ENCODE measurements at places on chromosomes 6 and 20.

GRCh38 chr6:24925661-24926060 lies 10.1 kb downstream of the RIPOR2 start:
- no peak for DNase-seq

DNA sequence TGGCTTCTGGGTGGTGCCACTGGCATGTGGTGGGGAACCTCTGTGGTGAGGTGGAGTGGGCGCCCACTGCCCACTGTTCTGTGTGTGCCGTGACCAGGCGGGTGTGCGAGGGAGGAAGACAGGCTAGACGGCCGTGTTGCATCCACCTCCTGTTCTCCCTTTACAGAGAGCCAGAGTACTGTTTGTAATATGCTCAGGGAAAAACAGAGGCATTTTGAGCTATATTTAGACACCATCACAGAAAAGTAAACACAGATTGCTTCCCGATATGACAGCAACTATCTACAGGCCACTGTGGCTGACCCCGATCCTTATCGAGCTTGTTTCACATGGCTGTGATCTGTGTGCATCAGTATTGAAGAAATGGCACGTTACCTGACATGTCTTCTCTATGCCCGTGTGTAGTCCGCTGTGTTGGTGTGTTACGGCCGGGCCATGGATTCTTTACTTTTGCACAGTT lies 45.6 kb downstream of the ARID1B start:
- DNase-seq, result no peak

DNA sequence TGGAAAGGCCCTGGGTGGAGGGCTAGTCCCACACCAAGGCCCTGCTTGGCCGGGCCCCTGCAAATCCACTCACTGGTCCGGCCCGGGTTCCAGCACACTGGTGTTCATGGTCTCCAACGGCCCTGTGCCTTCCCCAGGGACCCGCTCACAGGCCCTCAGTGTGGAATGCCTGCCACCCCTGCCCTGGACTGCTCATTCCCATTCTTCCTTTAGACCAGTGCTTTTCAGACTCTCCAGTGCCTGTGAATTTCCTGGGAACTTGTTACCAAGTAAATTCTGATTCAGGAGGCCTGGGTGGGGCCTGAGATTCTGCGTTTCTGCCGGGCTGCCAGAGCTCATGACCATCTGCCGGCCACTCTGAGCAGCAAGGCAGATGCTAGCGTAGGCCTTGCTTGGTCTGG lies 5.7 kb upstream of the PXDC1 start:
- no peak for DNase-seq

- DNase-seq, result no peak
These were observed 30.1 kb downstream of the PIM1 start for GRCh38 chr6:37200085-37200484.

- DNase-seq, result no peak
These were observed 155.5 kb upstream of the RNF24 start for GRCh38 chr20:4170621-4171537.

GRCh38 chr6:130120731-130121130 lies 102.0 kb downstream of the SAMD3 start:
- DNase-seq, result no peak

GRCh38 chr6:145469021-145469420 lies 266.3 kb downstream of the EPM2A start:
- no peak for DNase-seq

- no peak for DNase-seq
These were observed 11.5 kb upstream of the PI3 start for GRCh38 chr20:45163083-45163803.

GRCh38 chr6:149503872-149504271 lies 19.1 kb upstream of the ZC3H12D start:
- DNase-seq, result no peak

DNA sequence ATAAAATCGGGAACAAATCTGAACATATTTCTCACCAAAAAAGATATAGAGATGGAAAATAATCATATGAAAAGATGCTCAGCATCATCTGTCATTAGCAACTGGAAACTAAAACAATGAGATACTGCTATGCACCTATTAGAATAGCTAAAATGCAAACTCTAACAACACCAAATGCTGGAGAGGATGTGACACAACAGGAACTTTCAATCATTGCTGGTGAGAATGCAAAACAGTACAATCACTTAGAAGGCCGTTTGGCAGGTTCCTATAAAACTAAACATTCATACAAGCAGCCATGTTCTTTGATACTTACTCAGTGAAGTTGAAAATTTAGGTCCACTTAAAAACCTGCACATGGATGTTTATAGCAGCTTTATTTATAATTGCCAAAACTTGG lies 67.0 kb downstream of the FAM50B start:
- DNase-seq, result no peak

DNA sequence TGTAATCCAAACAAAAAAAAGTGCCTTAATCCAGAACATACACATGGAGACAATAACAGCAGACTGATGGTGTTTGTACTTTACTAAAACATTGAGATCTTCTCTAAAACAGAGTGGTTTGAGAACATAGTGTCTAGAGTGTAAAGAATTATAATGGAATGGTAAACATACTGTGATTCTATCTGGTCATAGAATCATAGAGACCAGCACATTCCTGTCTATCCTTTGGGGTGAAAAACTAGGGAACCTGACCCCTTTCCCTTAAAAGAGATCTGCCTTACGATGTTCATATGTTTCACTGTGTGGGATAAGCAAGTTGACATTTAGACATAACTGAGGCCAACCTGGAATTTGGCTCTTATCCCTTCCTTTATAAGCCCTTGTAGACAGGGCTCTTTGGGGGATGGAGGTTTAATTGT lies 55.7 kb downstream of the TRMT11 start:
- no peak for DNase-seq

DNA sequence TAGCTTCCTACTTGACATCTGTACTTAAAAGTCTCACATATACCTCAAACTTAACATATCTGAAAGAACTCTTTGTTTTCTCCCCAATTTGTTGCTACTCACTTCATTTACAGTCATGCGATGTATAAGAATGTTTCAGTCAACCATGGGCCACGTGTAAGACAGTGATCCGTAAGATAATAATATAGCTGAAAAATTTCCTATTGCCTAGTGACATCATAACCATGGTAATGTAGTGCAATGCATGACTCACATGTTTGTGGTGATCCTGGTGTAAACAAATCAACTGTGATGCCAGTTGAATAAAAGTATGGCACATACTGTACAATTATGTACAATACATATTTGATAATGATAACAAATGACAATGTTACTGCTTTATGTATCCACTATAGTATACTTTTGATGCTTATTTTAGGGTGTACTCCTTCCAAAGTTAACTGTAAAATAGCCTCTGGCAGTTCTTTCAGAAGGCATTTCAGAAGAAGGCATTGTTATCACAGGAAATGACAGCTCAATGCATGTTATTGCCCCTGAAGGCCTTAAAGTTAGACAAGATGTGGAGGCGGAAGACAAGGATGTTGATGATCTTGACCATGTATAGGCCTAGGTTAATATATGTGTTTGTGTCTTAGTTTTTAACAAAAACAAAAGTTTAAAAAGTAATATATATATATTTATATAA lies 579.0 kb downstream of the EPHA7 start:
- no peak for DNase-seq

- DNase-seq, result no peak
These were observed 710.5 kb downstream of the RFPL4B start for GRCh38 chr6:113057567-113058053.

DNA sequence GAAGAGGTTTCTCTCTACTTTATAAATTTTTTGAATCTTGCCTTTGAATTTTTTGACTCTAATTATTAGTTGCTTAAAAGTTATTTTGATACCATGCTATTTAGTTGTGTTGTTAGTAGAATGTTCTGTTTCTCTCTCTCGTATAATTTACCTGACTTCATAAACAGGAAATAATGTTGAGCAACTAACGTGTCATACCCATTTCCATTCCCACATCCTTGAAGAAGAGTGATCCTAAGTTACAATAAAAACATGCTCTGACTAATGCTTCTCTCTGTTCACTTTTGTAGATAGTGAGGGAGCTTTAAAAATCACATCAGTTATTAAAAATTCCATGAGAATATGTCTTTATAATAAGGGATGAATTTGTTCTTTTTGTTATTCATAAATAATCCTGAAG lies 69.7 kb downstream of the SAMD5 start:
- DNase-seq, result no peak

DNA sequence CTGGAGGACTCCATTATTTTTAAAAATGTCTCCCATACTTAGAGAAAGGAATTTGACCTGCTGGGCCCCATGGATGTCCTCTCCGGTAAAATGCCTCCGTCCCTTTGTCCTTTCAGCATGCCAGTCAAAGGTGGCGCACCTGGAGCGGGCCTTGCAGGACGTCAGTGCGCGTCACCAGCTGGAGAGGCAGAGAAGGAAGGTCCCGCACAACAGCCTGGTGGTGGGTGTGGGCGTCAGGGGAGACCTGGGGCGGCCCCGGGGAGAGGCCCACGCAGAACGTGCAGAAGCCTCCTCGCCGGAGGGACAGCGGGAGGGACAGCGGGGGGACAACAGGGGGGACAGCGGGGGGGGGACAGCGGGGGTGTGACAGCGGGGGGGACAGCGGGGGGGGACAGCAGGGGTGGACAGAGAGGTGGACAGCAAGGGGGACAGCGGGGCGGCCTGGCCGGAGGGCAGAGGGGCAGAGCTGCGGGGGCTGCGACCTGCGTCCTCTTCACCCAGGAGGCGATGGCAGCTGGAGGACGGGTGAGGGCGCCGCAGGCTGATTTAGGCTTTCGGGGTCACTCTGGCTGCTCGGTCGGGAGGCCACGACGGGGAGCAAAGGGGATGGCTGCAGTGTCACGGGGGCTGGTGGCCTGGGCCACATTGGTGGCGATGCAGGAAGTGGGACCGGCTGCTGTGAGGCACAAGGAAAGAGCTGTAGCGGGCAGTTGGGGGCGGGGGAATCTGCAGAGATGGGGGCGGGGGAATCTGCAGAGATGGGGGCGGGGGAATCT lies 859 bp upstream of the KIF25 start:
- DNase-seq, result peak; percentile 30

GRCh38 chr6:138007014-138007472 lies 100.2 kb downstream of the PERP start:
- peak; percentile 44 for DNase-seq

- no peak for DNase-seq
These were observed 6.8 kb upstream of the TSHZ2 start for GRCh38 chr20:52965380-52965779.

- no peak for DNase-seq
These were observed 135.3 kb upstream of the CENPW start for GRCh38 chr6:126204598-126204997.

- no peak for DNase-seq
These were observed 26.0 kb upstream of the MYMX start for GRCh38 chr6:44190715-44191114.

- peak; percentile 38 for DNase-seq
These were observed 59.6 kb downstream of the RAB44 start for GRCh38 chr6:36757206-36757605.

DNA sequence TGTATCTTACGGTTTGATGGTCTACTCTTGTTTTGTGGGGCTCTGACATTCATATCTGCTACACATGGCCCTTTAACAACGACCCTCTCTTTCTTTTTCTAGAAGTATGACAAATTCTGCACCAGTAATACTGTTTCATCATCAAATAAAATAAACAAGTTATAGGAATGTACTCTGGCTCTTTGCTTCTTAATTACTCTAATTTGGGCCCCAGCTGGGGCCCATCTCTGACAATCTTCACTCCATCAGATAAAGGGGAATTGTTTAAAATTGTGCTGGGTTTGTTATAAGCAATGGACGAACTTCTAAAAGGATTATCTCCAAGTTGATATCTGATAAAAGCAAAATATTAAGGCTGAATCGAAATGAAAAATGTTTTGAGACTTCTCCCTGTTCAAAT lies 343.6 kb upstream of the JAG1 start:
- DNase-seq, result no peak

DNA sequence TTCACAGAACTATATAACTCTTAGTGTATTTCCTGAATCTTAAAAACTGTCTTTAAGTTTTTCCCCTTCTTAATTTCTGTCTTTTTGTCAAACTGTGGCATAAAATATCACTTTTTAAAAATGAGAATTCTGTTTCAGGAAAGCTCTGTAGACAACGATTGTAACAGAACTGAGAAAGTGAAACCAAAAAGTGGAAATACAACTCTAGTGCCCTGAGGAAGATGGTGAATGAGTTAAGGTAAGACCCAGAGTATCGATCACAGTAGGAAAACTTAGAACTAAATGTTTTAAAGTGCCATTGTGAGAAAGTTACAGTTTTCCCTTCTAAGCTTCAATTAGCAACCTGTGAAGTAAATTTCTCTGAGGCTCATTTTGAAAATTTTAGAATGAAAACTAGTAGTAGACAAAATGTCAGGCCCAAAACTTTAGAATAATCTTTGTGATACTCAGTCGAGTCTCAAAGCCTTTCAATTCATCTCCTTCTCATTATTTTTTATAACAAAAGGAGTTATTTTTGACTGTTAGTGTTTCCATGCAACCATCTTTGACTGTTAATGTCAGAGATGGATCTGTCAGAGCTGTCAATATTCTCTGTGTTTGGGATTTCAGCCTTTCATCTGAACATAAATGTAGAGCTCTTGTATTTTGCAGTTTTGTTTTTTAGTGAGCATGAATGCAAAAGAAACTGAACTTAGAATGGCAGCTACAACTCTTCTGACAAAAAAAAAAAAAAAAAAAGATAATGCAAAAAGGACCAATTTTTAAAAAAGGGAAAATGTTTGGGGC lies 19.0 kb upstream of the TRDN start:
- DNase-seq, result no peak

DNA sequence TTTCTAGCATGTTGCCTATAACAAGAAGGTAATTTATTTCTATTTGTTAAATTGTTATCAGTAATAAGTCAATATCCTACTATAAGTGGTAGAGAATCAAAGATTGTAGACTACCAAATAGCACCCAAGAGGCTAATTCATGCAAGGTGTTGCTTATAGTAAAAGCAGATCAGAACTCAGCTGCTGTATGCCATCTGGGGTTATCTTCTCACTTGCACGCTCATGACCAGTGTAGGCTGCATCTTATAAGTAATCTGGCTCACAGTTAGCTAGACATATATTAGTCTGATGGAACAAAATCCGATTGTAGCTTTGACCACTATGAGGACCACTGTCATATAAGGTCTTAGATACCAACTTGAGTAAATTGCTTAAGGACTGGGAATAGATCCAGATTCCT lies 17.0 kb downstream of the TOP1 start:
- DNase-seq, result no peak

DNA sequence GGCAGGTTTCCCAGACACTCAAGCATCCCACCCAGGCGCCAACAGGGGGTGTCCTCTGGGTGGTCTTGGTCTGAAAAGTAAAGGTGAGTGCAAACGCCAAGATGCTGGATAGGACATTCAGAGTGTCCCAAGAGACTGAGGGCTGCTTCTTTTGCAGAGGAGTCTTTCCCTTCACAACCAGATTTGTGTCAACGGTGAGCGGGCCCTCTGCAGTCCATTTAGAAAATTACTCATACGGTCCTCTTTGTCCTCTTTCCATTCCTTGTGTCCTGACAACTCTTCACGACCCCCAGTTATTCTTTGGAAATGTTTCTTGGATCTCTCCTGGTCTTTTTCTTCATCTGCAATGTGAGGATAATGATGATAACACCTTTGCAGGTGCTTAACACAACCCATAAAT lies 257.8 kb downstream of the CDC5L start:
- DNase-seq, result no peak

GRCh38 chr20:50690650-50691572 lies at the start of gene RIPOR3:
Gene RIPOR3, minus strand, starts transcription at chr20:50691542. Its CDS starts 414 bp downstream, at chr20:50691128.
- DNase-seq, result no peak
